ENCODE measurements at places on chromosomes 6 and 20. TPM values are rescaled to one million over a fixed set of nuclear protein-coding genes. Genes with fewer than 3 reads are reported as not detected.

Gene PDCD2
- 26.2 TPM for total RNA-seq

Gene C6orf141
- not detected for total RNA-seq

Gene GPX5
- total RNA-seq = not detected

Gene NMBR
- total RNA-seq = not detected

Gene PRSS35
- not detected for total RNA-seq

Gene PTGIS
- total RNA-seq = 26.9 TPM

Gene OR2J3
- total RNA-seq = not detected

Gene PKHD1
- total RNA-seq = not detected

Gene CD40
- total RNA-seq = 7.4 TPM

Gene NKX2-2
- not detected for total RNA-seq

GRCh38 chr20:2617099-2617714 lies 35.2 kb upstream of the NOP56 start:
- DNase-seq = no peak

- DNase-seq = no peak
Measured at GRCh38 chr20:11582060-11582459, 335.6 kb upstream of the BTBD3 start.

- DNase-seq = no peak
Measured at GRCh38 chr6:129597023-129597713, 112.8 kb downstream of the ARHGAP18 start.

- DNase-seq = no peak
Measured at GRCh38 chr6:170522565-170523183, 30.4 kb downstream of the PSMB1 start.

DNA sequence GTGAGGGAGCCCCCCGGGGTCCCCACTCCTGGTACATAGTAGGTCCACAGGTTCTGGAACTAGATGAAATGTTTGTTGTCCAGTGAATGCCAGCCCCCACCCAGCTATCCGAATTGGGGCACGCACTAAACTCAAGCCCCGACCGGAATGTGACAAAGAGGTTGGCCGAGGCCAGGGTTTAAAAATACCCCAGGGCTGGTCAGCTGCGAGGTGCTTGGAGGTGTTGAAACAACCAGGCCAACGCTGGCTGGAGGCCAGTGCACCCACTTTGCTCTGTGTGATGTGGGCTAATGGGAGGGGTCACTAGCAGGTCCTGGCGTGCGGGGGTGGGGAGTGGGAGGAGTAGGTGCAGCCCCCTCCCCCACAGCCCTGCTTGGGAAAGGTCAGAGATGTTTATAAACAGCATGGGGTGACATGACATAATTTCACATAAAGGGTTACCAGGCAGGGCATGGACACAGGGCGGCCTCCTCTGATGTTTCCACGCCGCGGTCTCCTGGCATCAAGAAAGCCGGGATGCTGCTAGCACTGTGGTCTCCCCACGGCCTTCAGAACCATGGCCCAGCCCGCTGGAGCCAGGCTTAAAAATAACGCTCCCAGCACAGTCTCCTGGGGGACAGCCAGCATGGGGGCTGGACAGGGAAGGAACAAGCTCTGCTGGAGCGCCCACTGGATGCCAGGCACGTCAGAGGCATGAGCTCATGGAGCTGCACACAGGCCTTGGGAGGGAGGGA lies 111.2 kb upstream of the PTPN1 start:
- DNase-seq = peak; percentile 89

DNA sequence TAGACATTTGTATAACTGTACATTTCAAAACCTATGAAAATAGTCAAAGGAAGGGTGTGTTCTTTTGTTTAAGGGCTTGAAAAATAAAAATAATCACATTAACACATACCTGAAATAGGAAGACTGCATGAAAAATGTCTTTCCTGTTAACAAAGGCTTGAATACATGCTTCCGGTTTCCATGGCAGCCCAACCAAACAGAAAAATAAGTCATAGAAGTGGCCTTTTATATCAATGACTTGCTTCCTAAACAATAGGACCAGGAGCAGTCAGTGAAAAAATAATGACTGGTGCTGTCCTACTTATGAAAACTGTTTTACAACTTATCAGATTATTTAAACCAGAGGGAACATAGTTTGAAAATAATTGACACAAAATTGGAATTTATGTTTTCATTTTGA lies 412.6 kb upstream of the PLCB4 start:
- no peak for DNase-seq

DNA sequence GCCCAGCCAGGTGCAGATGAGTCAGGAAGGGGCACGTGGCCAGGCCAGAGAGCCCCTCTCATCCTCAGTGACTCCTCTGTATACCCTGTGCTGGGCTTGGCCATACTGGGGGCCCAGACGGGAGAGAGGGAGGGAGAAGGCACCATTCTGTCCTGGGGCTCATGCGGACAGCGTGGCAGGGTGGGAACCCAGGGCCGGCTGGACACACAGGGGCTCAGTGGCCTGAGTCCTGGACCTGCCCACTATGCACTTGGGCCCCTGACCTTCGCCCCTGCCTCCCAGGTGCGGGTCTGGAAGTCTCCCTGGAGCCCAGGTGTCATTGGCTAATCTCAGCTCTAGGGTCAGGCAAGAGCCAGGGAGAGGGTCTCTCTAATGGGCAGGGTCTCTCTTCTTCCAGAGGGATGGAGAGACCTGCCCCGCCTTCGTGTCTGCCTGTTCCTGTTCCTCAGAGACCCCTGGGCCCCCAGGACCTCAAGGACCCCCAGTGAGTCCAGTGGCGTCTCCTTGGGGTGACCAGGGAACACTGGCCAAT lies 27.7 kb downstream of the COL20A1 start:
- peak; percentile 26 for DNase-seq

DNA sequence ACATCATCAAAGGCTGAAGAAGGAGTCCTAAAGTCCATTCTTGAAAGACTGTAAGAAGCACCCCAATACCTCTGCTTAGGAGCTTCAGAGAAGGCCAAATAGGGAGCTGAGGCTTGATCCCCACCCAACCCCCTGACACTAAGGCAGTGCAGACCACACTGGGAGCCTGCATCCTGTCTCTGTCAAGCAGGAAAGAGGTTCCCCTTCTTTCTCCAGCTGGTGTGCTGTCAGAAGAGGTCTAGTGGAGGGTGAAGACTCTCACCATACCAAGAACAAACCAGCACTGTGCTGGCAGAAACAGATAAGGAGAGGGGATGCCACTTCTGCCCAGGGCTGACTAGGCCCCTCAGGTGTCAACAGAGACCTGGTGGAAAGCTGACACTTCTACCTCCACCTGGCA lies 19.9 kb downstream of the GZF1 start:
- no peak for DNase-seq

- DNase-seq = no peak
Measured at GRCh38 chr6:108492131-108492766, 68.5 kb upstream of the FOXO3 start.

DNA sequence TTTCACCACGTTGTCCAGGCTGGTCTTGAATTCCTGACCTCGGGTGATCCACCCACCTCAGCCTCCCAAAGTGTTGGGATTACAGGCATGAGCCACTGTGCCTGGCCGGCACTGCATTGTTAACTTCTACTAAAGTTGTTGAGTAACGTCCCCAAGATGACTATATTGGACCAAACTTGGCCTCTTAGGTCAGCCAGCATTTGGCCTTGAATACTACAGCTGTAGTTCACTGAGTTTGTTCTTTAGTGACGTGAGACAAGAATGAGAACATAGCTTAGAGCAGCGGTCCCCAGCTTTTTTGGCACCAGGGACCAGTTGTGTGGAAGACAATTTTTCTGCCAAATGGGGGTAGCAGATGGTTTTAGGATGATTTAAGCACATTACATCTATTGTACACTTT lies 237.1 kb downstream of the TBC1D7 start:
- DNase-seq = no peak

- DNase-seq = no peak
Measured at GRCh38 chr20:1267809-1268374, 1.8 kb downstream of the SNPH start.

DNA sequence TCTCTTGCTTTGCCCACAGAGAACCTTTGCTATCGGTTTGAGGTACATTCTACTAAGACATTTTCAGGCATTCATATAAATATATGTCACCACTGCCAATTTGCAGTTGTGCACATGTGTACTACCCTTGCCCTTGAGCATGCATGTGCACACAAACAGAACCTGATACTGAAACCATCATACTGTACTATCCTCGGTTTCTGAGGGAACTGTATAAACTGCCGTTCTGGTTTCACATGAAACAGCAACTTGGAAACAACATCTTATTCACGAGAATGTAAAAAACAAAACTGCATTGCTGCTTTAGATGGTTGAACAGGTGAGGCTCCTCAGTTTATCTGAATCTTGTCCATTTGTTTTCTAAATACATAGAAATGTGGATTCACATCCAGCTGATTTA lies 151.2 kb upstream of the TMEM170B start:
- DNase-seq = no peak

GRCh38 chr20:460707-461106 lies 1.6 kb downstream of the TBC1D20 start:
- DNase-seq = no peak

- no peak for DNase-seq
Measured at GRCh38 chr6:88246654-88247053, 80.5 kb upstream of the CNR1 start.

- DNase-seq = peak; percentile 72
Measured at GRCh38 chr6:158009114-158009891, 27.6 kb downstream of the SYNJ2 start.

DNA sequence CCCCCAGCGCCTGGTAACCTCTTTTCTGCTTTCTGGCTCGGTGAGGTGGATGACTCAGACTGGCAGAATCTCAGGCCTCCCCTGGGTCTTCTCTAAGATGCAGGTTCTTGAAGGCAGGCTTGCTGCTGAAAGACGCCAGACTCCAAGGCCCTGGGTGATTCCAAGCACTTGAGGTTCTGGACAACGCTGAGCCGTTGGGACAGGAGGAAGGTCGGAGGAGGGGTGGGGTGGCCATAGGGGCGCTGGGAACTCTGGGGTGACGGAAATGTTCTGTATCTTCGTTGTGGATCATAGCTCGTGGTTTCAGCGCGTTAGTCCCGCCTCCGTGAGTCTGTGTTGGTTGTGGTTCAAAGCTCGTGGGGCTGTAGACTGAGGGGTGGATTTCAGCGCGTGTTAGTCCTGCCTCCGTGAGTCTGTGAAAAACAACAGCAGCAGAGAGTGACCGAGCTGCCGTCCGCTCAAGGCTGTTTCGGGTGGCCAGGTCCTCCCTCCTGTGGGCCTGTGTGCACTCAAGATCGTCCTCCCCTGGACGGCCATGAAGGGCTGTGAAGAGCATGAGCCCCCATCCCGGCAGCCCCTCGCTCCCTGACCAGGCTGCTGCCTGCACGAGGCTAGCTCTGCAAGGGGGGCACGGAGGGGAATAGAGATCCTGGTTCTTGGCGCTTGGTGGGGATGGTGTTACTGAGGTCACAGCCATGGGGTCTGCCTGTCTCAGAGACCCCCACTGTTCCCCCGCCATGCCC lies 7.7 kb downstream of the NTSR1 start:
- DNase-seq = no peak

GRCh38 chr6:100886076-100886475 lies 4.9 kb upstream of the ASCC3 start:
- DNase-seq = no peak

DNA sequence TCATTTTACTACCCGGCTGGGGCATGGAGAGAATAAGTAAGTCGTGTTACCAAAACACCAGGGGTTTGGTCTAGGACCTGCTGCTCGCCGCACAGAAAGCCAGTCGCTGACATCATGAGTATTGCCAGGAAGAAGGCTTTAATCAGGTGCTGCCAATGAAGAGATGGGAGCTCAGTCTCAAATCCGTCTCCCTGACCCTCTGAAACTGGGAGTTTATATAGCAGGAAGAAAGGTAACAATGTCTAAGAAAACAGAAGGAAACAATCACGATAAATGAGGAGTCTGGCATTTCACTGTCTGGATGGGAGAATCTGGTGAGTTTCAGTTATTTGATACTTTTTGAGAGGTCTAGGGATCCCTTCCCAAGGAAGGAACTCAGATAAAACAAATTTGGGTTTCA lies 437.9 kb upstream of the JARID2 start:
- no peak for DNase-seq

DNA sequence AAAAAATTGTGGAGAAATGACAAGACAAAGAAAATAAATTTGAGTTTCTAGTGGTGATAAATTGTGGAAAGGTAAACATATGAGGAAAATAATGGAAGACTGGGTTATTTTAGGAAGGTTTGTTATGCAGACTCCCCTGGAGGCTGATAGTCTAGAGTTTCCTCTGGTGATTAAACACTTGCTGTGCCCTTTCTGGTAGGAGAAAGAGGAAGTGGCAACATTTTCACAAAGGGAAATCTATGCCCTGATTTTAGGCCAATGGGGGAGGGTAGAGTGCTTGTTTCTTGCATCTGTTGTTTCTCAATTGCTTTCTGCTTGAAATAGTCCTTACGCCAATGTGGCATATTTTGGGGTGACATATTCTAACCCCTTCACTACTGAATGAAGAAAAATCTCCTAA lies 129.1 kb upstream of the DOK5 start:
- no peak for DNase-seq

Data from Right ventricle myocardium superior (tissue), 1 donor.